ENCODE measurements at places on chromosomes 1 and 21.

- DNase-seq = no peak
Measured at GRCh38 chr1:110119843-110120242, 7.6 kb downstream of the UBL4B start.

DNA sequence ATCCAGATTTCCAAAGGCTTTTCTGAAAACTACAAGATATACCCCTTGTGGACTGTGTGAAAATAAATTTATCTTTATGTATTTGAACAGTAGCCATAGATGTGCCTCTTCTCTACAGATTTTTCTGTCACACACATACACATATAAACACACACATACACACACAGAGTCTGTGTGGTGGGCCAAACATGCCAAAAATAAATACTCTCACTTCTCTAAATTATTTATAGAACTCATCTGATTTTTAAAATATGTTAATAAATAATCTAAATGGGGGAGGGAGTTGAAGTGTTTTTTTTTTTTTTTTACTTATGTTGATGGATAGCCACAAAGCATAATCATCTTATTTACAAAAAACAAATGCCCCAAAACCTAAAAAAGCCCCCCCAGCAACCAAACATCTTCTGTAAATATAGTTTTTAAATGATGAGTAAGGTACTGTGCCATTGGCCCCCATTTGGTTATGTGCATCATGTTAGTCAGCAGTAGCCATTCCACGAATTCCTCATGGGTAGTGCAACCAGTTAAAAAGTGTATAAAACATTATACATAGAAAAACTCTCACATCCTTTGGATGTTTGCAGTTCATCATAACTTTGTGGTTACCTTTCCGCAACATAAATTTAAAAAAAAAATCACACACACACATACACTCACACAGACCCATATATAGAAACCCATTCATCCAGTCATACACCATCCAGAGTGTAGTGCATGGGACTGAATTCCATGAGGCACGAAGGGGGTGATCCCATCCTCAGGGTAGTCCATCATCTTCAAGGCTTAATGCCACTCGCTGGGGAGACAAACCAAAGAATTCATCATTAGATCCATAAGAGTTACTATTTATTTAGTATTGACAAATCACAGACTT lies 8.2 kb upstream of the MAGOH start:
- DNase-seq = no peak

GRCh38 chr1:9844756-9845155 lies 21.0 kb upstream of the CLSTN1 start:
- DNase-seq = no peak

DNA sequence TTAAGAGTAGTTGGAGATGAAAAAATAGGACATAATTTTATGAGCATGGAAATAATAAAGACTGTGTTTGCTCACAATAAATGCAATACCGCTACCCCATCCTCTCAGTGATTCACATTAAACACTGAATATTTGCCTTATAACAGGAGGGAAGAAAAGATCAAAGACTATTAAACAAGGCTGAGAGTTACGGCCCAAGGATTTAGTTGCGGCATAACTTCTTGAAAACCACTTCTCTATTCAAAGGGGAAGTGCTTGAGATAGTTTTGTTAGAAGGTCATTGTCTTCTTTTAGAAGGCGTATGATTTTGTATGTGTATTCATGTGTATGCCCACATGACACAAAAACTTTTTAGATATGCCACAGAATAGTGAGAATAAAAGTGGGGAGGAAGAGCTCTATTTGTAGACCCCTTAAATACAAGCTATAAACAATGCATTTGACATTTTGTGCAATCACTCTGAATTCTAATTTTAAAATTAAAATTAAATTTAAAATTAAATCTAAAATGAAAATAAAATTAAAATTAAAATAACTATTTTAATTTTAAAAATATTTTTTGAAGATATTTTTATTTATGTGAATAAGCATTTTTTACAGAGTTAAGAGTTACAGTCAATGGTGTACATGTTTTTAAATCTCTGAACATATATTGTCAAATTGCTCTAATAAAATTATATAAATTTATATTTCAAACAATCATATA lies 986.6 kb upstream of the ADAMTS5 start:
- no peak for DNase-seq

- no peak for DNase-seq
Measured at GRCh38 chr1:243917177-243917862, 67.3 kb upstream of the AKT3 start.

GRCh38 chr1:244451539-244451950 lies at the start of gene ADSS2:
TSS of gene ADSS2 (minus strand) at chr1:244451909. CDS start at chr1:244451817, 92 bp downstream.
- no peak for DNase-seq

DNA sequence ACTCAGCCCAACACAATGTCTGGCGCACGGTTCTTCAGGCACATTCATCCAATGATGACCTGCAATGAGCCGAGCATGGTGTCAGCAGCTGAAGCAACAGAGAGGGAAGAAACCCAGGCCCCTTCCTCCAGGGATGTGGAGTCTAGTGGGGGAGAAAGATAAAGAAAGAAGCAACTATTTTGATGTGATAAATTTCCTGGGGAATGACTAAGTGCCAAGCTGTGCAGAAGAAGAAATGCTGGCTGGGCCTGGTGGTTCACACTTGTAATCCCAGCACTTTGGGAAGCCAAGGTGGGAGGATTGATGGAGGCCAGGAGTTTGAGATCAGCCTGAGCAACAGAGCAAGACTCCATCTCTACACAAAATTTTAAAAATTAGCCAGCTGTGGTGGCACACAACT lies 561.8 kb downstream of the KIF26B start:
- DNase-seq = no peak

DNA sequence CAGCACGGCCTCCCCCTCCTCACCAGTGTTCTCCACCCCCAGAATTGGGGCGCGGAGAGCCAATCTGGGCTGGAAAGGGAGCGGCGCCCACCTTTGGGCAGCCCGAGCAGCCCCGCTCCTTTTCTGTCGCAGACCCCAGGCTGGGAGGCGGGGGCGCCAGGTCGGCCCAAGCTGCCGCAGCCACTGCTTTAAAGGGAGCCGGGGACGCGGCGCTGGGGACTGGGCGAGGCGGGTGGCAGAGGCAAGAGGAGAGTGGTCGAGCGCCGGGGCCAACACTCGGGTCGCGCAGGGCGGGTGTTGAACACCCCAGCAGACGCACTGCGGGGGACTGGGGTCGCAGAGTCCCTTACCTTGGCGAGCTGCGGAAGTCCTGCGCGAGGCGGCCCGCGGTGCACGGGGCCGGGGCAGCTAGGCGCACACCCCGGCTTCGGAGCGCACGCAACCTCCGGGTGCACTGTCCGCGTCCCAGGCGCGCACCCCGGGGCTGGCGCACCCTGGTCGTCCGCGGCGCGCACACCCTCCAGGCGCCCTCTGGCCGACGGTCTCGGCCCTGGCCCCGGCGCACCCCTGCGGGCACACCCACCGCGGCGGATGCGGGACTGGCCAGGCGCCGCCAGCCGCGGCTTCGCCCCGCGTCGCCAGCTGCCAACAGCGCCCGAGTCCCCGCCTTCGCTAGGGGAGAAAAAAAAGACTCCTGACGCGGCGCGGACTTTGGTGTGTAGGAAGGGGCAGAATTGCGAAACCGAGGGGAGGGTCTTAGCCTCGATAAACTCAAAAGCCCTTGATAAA lies at the start of gene KANK4:
KANK4 (minus strand) TSS at position 679 of the 789 bp plus-strand sequence. CDS start 37,870 bp downstream, outside the sequence.
- DNase-seq = no peak

DNA sequence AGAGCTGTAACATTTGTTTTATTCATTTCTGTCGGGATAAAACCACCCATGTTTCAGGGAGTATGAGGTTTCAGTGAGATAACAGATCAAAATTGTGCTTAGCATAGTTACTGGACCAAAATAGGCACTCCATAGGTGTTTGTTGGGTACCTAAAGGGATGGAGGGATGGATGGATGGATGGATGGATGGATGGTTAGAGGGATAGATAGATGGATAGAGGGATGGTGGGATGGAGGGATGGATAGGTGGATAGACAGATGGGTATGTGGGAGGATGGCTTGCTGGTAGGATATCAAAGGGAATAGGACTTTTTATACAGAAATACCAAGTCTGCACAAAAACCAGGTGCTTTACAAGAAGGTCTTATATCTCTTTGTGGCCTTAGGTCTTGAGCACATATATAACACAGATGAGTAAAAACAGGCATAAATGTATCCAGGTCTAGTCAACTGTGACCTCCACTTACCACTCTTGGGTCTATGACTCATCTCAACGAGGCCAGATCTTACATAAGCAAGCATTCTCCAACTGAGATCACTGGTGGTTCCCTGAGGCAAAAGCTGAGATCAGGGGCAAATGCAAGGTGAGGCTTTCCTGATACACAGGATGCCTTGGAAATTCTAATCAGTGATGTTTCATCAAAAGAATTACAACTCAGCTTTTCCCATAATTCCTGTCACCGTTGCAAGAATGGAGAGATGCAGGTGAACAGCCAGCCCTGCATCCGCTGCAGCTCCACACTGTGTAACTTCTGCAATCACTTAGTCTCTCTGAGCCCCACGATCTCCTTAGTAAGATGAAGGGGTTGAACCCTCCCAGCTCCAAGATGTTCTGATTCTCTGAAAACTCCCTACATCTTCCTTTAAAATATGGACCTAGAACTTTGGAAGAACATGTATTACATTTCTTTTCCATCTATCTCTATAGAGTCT lies 32.0 kb downstream of the PTAFR start:
- DNase-seq = no peak

GRCh38 chr21:42051788-42052187 lies 19.3 kb upstream of the UMODL1 start:
- DNase-seq = no peak

DNA sequence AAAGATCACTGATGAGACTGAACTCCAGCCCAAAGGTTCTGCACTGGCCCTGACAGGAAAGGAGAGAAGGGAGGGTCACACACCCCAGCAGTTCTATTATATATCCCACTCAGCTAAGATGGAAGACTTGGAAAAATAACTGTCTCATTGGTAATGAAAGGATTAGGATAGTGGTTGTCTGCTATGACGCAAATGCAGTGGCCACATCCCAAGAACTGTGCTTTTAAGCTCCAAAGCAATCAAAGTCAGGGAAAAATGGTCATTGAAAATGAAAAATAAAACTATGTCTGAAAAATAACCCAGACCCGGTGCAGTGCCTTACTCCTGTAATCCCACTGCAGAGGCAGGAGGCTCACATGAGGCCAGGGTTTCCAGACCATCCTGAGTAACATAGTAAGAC lies 31.0 kb downstream of the PSMG1 start:
- no peak for DNase-seq

DNA sequence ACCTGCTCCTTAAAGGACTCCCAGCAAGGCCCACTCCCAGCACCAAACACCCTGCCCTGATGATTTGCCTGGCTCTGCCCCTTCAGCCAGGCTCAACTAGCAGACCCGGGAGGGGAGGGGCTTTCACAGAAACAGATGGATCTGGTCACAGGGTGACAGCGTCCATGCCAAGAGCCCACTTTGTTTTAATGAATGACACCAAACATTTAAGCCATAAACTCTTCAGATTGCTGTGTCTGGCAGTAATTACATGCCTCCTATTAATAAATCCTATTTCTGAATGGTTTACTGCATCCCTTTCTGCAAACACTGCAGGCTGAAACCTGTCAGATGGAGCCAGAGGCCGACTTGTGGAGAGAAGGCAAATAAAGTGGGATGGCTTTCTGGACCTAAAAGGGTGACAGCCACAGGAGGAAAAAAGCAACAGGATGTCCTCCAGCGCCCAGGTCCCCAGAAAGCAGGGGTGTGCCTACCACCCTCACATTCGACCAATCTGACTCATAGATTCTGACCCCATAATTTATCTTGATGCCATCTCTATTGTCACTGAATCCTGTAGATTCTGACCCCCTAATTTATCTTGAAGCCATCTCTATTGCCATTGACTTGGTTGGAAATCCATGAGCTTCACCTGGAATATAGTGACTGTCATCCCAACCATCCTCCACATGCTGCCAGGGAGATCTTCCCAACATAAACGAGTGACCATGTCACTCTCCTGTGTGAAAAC lies 200.9 kb downstream of the PLPP3 start:
- DNase-seq = no peak

- no peak for DNase-seq
Measured at GRCh38 chr1:109994654-109995053, 10.1 kb downstream of the AHCYL1 start.

GRCh38 chr1:89550995-89551394 lies 26.4 kb downstream of the LRRC8B start:
- no peak for DNase-seq

- DNase-seq = no peak
Measured at GRCh38 chr1:107993920-107994319, 28.9 kb upstream of the VAV3 start.

GRCh38 chr1:16334655-16335340 lies 17.5 kb downstream of the FBXO42 start:
- no peak for DNase-seq

GRCh38 chr21:44958471-44959191 lies 18.8 kb downstream of the SLX9 start:
- no peak for DNase-seq

- DNase-seq = no peak
Measured at GRCh38 chr21:36255663-36256062, 64.3 kb upstream of the MORC3 start.

DNA sequence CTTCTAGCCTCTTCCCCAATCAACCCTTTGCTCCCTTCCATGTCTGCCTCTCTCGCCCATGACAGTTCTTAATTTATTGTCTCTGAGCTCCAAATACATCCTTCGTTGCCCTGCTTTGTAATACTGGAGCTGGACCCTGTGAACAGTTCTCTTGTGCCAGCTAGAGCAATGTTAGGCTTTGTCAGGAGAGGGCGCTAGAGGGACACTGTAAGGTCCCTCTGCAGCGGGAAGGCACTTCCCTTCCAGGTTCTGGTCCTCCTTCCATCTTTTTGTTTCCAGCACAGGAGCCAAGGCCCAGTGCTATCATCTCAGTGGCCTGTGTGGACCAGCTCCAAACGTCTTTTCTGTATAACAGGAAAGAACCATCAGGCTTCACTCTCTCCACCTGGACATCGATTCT lies 95.9 kb downstream of the PTPRU start:
- DNase-seq = no peak

GRCh38 chr1:69328186-69328585 lies 239.5 kb upstream of the LRRC7 start:
- no peak for DNase-seq

DNA sequence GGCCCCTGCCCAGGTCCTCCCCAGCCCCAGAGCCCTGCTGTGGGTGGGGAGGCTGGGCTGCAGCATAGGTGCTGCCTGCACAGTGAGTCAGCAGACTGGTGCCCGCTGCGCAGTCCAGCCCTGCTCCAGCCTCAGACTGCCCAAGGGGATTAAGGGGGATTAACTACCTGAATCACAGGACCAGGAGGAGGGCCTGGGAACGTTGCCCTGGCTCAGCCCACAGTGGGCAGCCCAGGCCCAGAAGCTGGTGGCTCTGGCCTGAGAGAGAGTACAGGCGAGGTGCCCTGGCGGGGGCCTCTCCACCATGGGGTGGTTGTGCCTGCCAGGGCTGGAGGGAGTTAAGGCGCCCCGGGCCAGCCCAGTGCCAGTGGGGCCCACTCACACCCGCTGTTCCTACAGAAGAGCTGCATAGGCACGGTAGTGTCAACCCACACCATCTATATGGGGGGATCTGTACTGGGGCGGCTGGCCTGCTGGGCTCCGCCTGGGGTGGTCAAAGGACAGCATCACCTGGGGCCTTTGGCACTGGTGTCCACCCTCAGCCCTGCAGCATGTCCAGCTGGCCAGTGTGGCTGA lies 2.3 kb downstream of the OBSCN start:
- no peak for DNase-seq

- DNase-seq = no peak
Measured at GRCh38 chr1:91007827-91008226, 14.0 kb downstream of the ZNF644 start.
